ENCODE measurements at places on chromosomes 16 and 17.

DNA sequence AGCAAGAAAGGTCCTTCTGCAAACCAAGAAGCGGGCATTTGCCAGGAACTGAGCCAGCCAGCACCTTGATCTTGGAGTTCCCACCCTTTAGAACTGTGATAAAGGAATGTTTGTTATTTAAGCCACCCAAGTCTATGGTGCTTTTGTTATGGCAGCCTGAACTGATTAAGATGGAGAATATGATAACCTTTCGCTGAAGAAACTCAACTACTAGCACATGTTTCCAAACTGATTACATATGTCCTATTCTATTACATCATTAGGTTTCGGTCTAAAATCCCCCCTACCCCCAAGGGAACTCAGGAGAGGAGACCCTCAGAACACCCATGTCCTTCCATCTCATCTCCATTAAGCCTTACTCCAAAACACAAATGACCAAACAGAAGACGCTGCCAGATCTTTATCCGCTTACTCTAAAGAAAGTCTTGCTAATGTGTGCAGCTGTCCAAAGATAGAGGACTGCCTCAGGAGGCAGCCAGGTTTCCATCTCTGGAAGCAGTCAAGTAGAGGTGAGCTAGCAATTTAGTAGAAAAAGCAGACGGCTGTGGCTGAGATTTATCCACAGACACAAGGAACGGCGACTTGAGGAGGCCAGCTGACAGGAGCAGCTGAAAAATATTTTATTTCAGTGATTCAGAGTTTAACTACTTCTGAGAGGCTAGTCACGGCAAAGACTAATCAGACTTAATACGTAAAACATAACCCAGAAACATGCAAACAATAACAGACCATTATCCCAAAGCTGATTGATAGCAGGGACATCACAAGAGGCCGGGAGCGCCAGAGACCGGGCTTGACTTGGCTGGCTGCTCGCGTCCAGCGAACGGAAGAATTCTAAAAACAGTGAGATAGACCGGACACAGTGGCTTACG is 611.4 kb upstream of the CDH5 start:
- no peak for DNase-seq

- no peak for DNase-seq
Measured at GRCh38 chr17:11245187-11245586, 4.2 kb downstream of the SHISA6 start.

DNA sequence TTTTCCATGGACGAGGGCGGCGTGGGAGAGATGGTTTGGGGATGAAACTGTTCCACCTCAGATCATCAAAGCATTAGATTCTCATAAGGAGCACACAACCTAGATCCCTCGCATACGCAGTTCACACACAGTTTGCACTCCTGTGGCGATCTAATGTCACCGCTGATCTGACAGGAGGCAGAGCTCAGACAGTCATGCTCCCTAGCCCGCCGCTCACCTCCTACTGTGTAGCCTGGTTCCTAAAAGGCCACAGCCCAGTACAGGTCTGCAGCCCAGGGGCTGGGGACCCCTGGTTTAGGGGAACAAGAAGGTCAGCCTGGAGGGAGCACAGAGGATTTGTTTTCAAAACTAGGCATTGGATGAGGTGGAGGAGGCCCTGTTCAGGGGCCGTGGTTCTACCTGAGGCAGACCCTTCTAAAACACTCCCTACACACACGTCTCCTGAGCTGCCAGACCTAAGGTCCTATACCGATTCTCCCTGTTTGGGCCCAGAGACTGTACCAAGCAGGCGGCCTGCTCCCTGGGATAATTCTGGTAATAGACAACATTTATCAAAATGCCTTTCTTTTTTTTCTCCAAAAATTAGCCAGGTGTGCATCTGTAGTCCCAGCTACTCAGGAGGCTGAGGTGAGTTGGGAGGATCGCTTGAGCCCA is 38.6 kb downstream of the AXIN2 start:
- DNase-seq = no peak

DNA sequence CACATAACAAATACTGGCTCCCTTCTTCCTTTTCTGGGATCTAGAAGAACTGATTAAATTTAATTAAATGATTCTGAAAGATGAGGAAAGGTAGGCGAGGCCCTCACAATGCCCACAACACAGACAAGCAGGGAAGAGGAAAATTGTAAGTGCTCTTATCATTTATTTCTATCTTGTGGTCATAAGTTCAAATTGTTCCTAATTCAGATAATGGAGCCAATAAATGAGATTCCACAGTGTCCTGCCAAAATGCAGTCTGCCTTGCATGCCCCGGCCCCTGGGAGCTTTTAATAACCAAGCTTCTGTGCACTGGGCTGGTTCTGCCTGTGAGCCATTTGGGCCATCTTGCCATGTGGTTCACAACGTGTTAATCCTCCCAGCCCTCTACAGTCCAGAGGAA is 97.0 kb downstream of the CMC2 start:
- no peak for DNase-seq

GRCh38 chr16:61007694-61008093 is 1028.5 kb downstream of the CDH8 start:
- no peak for DNase-seq

DNA sequence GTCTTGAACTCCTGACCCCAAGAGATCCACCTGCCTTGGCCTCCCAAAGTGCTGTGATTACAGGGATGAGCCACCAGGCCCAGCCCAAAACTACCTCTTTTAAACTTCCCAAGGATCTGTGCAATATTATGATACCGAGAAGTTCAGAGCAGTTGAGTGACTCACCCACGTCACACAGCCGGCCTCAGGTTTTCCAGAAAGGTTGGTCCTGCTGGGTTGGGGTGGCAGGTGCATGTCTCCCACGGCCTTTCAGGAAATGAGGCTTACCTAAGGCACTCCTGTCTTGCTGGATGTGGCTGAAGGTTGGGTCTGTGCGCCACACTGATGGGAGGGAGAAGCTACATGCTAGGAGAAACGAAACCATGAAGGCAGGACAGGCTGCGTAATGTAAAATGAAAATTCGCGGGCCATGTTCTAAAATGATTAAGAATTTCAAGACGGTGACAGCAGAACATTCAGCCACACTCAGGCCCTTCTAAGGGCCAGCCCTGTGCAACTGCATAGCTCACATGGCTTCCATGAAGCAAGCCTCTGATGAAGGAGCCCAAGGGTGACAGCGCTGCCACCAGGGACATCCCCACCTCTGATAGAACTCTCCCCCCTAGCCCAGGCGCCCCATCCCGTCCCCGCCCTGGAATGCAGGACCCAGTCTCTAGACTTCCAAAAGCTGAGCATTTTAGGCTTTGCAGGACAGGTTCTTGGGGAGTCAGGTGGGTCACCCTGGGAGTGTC is 6.6 kb upstream of the GLIS2 start:
- DNase-seq = no peak

GRCh38 chr16:70675851-70676513 is 9.9 kb downstream of the MTSS2 start:
- DNase-seq = no peak

GRCh38 chr17:6257336-6257735 is 177.6 kb downstream of the AIPL1 start:
- no peak for DNase-seq

- DNase-seq = no peak
Measured at GRCh38 chr17:82536512-82537201, 17.1 kb downstream of the FOXK2 start.

GRCh38 chr17:18986541-18987229 is 17.9 kb downstream of the FAM83G start:
- DNase-seq = no peak

- no peak for DNase-seq
Measured at GRCh38 chr17:8868092-8868491, 618 bp upstream of the PIK3R6 start.

DNA sequence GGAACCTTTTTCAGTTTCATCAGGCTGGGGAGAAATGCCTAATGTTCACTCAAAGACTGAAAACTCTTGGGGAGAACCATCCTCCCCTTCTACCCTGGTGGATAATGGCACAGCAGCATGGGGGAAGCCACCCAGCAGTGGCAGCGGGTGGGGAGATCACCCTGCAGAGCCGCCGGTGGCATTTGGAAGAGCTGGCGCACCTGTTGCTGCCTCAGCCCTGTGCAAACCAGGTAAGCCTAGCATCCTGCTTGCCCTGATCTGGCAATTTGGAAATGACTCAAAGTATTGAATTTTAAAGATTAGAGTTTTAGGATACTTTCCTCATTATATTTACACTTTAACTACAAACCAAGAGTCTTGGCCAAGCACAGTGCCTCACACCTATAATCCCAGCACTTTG is 63.8 kb downstream of the TMC6 start:
- no peak for DNase-seq

GRCh38 chr16:66479661-66480264 is 52.7 kb downstream of the BEAN1 start:
- DNase-seq = no peak

- DNase-seq = no peak
Measured at GRCh38 chr17:66406701-66407644, 104.6 kb downstream of the PRKCA start.

DNA sequence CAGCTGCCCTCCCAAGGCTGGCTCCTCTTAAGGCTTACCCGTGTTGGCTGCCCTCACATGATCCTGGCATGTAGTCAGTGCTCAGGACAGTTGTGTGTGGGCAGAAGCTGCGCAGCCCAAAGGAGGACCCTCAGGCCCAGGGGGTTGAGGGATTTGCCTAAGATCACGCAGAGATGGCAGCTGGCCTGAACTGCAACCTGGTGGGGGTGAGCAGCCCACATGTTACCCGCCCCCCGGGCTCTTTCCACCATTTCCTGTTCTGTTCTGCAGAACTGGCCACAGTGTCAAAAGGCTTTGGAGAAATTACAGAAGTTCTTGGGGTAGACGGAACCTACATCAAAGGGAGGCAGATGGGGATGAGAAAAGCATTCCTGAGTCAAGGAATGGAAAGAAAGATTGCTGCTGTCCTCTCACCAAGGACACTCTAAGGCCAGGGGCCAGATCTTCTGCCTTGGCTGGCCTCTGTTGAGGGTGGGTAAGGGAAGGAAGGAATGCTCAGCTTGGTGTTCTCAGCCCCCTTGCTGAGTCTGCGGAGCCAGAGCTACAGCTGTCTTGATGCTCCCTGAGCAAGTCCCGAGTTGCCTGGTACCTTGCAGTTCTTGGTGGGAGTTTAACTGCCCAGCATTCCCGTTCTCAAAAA is 53.0 kb downstream of the EPN2 start:
- DNase-seq = no peak

- DNase-seq = no peak
Measured at GRCh38 chr17:27433521-27433920, 22.7 kb upstream of the KSR1 start.

GRCh38 chr17:59341922-59342321 is 10.5 kb downstream of the YPEL2 start:
- DNase-seq = no peak

GRCh38 chr16:84597528-84597896 is 20.4 kb downstream of the COTL1 start:
- DNase-seq = no peak

DNA sequence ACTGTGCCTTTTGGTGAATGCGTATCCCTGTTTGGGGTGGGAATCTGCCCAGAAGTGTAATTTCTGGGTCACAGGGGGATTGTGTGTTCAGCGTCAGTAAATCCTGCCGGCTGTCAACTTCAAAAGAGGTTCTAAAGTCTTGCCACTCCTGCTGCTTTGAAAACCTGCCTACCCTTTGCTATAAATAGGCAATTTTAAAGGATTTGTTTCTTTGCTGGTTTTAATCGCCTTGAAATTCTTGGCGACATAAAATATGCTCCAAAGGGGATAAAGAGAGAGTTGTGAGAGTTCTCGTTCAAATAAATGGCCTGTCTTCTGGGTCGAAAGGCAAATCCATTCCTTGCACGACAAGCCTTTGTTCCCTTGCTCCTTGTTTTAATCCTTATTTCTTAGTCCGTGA is 143.4 kb downstream of the IRF8 start:
- DNase-seq = no peak

GRCh38 chr17:49616601-49617131 is 41.0 kb downstream of the NXPH3 start:
- DNase-seq = no peak

DNA sequence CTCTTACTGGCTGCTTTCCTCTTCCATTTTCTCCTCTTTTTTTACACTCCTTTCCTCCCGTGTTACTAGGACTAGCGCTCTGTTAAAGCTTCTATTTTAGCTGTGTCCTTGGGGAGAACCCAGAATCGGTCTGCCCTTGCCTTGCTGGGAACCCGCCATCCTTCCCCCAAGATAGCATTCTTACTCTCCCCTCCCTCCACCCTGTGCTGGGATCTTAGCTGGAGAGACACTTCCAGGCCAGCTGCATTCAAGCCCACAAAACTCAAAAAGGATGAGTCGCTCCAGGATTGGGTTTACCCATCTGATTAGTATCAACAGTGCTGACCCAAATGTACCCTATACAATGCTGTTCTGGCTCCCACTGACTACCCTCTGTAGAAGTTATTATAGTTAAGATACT is 200.5 kb upstream of the ASIC2 start:
- no peak for DNase-seq

DNA sequence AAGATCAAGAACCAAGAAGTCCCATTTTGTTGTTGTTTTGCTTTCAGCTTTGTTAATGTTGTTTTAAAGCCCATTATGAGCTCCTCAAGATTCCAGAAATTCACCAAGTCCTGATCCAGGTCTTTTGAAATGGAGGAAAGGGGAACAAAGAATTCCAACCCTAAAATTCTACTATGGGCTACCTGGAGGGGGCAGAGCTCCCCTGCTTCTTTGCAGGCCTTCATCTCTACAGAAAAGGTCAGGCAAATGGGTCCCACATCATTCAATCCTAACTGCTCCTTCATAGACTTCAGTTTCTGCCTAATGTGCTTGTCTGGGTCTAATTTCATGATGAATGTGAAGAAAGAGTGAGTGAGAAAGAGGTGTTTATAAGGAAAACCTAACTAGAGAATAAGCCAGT is 375.5 kb downstream of the TOX3 start:
- DNase-seq = no peak

DNA sequence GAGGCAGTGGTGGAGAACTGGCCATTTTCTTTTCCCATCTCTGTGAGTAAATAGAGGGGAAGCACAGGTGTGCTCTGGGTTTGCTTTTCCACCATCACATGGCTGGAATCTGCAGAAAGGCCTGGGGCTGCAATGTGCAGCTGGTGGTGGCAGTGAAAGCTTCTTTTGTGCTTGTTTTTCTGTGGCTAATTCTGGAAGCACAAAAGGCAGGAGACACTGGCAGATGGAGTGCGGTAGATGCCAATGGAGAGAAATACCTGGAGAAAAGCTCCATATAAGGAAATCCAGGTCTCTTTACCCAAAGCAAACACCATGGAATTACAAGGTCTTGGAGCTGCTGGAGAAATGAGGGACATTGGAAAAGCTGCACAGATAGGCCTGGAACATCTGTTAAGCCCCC is 146.9 kb downstream of the HAPSTR1 start:
- no peak for DNase-seq

- no peak for DNase-seq
Measured at GRCh38 chr17:73513426-73513825, 130.8 kb downstream of the SDK2 start.

DNA sequence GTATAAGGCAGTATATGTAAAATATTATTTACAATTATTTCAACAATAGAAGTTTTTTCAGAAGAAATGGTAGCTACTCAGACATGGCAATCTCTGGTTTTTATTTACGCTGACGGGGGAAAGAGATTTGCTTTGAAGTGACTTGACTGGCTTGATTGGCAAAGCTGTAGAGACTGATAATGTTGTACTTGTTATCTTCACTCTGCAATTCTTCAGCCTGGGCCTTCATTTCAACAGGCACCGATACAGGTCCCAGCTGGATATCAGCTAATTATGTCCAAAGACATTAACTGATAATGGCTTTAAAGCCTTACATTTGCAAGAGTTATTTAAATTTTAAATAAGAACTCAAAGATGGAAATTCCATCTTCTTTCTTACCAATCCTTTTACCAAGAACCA is 151.4 kb upstream of the HS3ST3A1 start:
- DNase-seq = peak; percentile 77

All from OCI-M1 (cell line).